ENCODE measurements at places on chromosomes 11 and 22. TPM values are rescaled to one million over a fixed set of nuclear protein-coding genes. Genes with fewer than 3 reads are reported as not detected.

Gene TEX12
- total RNA-seq: 0.59 TPM

Gene ABTB2
- 5.1 TPM for total RNA-seq

Gene ZC3H12C
- total RNA-seq: 9.1 TPM

Gene SCGB1D2
- not detected for total RNA-seq

Gene GPHA2
- total RNA-seq: not detected

Gene TMEM132A
- 12.1 TPM for total RNA-seq

Gene GRIK4
- under 0.01 TPM for total RNA-seq

Gene OR2AT4
- total RNA-seq: not detected

Gene ESAM
- total RNA-seq: 0.29 TPM

Gene ASRGL1
- 0.59 TPM for total RNA-seq

Gene MS4A8
- not detected for total RNA-seq

Gene FOLR2
- not detected for total RNA-seq

All from osteoblast (primary cell).